Activated T-helper 9 cell treated with anti-CD3 and anti-CD28 coated beads, Interleukin-2, amount 50 U/mL, for 16 hours (primary cell): ENCODE measurements at places on chromosomes 1 and 21.

- DNase-seq = no peak
Observed at GRCh38 chr1:224507771-224508523, 73.3 kb upstream of the WDR26 start.

GRCh38 chr1:149846593-149847466, 52.5 kb upstream of the BOLA1 start:
- DNase-seq = no peak

DNA sequence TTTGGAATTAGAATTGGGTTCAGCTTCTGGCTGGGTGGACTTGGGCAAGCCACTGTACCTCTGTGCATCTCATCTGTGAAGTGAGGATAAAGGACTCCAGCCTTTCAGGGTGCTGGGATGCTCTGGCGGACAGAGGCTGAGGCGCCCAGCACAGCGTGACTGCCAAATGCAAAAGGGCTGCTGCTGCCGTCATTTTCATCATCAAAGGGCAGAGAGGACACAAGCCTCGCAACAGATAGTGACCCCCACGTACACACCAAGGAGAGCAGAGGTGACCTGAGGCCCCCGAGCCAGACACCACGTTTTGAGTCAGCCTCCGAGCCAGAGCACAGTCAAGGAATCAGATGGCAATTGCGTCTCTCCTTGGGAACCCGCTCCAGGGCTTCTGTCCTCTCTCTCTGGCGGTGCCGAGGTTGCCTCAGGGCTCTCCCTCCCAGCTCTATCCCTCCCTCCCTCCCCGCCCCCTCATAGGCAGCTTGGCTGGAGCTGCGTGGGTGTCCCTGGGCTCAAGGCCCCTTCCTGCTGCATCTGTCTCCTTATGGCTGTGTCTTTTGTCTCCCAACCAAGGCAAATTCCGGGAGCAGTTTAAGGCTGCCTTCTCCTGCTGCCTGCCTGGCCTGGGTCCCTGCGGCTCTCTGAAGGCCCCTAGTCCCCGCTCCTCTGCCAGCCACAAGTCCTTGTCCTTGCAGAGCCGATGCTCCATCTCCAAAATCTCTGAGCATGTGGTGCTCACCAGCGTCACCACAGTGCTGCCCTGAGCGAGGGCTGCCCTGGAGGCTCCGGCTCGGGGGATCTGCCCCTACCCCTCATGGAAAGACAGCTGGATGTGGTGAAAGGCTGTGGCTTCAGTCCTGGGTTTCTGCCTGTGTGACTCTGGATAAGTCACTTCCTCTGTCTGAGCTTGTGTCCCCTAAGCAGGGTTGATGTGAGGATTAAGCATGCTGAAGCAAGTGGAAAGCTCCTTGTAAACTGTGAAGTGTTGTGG, 9.0 kb downstream of the HCRTR1 start:
- no peak for DNase-seq

DNA sequence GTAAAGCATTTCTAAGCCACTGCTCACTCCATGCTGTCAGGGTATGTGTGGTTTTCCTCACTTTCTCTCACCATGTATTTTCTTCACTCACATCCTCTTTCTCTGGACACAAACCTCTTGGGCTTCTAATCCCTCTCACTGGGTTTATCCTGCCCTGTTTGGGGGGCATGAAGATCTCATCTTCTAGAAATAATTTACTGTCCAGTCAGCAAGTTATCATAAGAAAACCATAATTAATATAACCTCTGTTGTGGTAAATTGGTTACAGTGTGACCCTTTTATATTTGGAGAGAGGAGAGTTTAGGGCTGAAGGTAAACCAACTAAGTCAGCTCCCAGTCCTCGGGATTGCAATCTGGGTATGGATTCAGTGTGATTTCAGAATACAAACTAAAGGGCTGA, 213.8 kb upstream of the PROX1 start:
- DNase-seq = no peak

DNA sequence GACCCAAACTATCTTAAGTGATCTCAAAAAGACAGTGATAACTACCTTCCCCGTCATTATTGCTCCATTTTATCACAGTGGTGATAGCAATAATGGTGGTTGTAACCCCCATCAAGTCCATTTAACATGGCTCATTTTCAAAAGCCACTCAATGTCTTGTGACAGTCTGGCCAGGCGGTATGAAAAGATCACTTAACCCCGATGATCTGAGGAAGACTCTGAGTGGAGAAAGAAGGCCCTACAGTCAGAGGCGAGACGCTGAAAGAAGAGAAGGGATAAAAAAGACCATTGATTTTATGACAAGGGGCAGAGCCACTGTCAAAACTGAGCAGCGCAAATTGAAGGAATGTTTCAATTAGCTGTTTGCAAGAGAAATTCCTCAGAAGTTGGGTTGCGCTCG, 417.2 kb upstream of the PBX1 start:
- DNase-seq = no peak

GRCh38 chr1:151060657-151061421, 642 bp downstream of the MLLT11 start:
- DNase-seq = no peak

GRCh38 chr1:57894315-57894714, 470.5 kb upstream of the DAB1 start:
- no peak for DNase-seq

DNA sequence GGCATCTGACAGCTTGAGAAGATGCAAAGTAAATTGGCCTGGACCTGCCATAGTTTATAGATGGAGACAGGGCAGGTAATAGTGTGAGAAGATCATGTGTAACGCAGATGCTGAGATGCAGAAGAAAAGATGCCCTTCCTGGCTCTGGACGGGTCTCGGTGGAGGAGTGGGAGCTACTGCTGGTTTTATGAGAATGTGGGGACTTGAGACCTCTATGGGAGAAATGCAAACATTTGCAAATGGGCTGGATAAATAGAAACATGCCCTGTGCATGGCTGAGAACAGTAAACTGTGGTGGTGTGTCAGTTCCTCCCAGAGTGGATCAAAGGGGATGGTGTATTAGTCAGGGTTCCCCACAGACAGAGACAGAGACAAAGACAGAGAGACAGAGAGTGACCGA, 21.9 kb downstream of the UBASH3A start:
- no peak for DNase-seq

DNA sequence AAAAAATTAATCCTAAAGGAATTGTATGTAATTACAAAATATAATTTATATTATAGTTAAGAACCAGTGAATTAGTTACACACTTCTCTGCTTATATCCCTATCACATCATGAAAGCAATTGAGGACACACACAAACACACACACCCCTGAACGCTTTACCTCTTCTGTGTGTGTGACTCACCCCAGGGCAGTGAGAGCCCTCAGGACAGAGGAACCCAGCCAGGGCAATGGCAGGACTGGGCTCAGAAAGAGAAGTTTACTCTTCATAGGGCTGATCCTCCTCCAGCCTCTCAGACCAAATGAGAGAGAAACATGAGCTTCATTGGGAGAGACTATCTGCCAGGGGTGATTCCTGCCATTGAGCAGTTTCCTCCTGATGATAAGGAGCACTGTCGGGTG, 38.1 kb downstream of the SLC44A3 start:
- DNase-seq = no peak
